T follicular helper cell (primary cell): ENCODE measurements at places on chromosomes 2 and 18.
A peak's percentile ranks its signal among the peaks of the same experiment; 100 is the strongest.

DNA sequence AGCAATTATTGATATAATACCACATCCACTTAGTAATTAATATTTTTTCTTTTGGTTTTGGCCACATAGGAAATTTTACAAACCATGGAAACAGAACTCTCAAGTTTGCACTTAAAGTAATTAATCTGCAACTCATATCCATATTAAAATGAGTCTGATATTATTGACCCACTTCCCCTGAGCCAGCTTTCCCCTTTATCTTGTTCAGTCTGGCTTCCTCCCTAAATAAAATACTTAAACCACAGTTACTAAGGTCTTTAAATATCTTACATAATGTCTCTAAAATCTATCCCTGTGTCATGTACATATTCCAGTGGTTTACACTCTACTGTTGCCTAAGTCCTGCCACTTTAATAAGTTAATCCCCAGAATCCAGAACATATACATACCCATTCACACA, 564.9 kb upstream of the FSHR start:
- no peak for DNase-seq

GRCh38 chr2:135948642-135949355, 36.6 kb downstream of the DARS1 start:
- DNase-seq, result peak; percentile 21

DNA sequence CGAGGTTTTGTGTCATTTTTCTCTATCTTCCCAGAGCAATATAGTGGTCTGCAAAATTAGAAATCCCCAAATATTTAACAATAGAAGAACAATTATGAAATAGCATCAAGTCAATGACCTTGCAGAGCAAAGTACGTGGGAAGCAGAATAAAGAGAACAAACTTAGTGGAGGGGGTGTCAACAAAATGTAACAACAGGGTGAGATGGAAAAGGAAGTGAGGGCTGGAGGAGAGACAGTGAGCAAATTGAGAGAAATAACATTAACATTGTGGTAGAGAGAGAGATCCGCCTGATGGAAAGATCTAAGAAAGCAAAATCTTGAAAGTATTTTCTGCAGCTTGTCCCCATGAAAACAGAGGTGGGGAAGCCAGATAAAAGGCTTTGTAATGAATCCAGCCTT, 23.4 kb downstream of the ARHGAP15 start:
- DNase-seq, result no peak

- no peak for DNase-seq
These were observed 282.4 kb downstream of the MEIS1 start for GRCh38 chr2:66717218-66717905.

DNA sequence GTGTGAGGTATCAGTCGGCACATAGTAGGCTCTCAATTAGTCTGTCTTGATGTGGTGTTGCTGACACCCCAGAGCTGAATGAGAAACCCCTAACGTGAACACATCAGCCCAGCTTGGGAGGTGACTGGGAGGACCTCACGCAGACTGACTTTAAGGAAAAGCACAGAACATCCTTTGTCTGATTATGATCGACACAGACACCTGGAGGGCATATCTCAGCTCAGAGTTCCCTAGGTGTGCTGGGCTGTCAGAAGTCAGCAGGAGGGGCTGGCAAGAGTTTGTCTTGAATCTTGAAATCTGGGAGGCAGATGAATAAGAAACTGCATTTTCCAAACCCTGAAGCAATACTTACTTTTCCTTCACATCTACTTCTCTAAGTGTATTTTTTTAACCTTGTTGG, 16.8 kb upstream of the MYCN start:
- no peak for DNase-seq

GRCh38 chr2:47724221-47724981, 58.5 kb upstream of the MSH6 start:
- no peak for DNase-seq

DNA sequence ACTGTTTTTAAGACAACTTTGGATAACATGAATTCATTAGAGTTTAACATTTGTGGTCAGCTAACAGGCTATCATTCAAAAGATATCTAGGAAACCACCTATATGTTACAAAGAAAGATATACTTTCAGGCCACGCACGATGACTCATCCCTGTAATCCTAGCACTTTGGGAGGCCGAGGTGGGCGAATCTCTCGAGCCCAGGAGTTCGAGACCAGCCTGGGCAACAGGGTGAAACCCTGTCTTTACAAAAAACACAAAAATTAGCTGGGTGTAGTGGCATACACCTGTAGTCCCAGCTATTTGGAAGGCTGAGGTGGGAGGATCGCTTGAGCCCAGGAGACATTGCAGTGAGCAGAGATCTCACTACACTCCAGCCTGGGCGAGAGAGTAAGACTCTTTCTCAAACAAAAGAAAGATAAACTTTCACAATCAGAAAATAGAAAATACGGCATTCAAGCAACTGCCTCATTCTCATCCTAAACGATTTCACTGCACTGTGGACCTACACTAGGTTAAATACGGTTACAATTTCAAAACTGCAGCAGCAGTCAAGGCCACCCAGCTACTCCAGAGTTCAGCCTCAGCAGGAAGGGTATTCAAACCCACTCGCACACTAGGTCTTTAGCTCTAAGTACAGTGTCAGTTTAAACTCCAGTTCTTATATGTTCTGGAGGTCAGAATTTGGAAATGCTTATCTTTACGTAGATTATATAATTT, 250.0 kb upstream of the SLC39A10 start:
- no peak for DNase-seq

GRCh38 chr2:84946204-84947009, 24.6 kb upstream of the KCMF1 start:
- DNase-seq, result peak; percentile 24

DNA sequence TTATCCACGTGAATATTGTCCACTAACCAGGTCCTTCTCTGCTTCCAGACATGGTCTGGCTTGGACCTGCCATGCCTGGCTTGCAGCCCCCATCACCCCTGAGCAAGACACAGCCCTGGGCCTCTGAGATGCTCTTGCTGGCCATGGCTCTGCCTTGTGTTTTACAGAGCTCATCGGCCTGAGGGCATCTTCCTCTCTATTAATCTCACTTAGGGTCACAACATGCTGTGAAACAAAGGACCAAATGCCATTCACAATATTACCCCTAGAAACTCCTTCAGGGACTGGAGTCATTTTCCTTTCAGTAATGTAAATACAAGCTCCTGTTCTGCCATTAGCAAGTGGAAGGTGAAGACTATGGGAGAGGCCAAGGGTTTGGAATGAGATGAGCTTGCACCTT, 6.8 kb upstream of the TPO start:
- DNase-seq, result no peak

DNA sequence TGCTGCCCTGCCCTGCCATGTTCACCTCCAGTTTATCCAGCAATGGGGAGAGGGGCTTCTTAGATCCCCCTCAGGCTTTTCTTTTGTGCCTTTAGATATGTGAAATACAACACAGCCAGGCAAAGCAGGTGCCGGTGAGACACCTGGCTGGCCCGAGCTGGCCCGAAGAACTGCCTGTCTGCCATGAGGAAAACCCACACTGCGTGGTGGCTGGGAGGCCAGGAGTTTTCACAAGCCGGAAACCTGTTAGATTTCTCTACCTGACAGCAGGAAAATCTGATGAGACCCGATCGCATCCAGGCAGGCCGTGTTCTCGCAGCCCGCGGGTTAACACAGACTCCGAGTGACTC, 5.7 kb upstream of the GAL3ST2 start:
- no peak for DNase-seq

- no peak for DNase-seq
These were observed 90.6 kb downstream of the FEZ2 start for GRCh38 chr2:36507408-36507812.

- no peak for DNase-seq
These were observed 3.5 kb downstream of the OSBPL6 start for GRCh38 chr2:178197791-178198190.

DNA sequence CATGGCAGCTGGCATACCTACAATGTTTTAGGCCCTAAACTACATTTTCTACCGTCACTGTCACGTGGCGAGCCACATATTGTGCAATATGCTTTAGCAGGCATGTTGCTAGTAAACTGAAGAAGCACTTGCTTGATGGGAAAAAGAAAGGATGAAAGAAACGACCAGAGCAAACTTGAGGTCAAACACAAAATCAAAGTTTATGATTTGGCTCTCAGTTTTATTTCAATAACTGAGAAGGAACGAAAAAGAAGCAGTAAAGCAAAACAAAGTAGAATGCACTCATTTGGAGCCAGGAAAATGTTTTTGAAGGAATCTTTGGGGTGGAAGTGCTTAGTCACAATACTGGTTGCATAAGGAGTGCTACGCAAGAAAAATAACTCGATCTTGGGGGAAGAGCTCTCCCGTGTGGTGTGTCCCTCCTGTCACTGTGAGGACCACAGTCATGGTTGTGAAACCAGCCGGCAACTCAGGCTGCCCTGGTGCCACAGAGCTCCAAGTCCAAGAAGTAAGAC, 349.8 kb downstream of the RBM43 start:
- DNase-seq, result no peak

- no peak for DNase-seq
These were observed 12.1 kb upstream of the IHH start for GRCh38 chr2:219072741-219073250.

GRCh38 chr2:148533685-148534084, 110.9 kb upstream of the EPC2 start:
- DNase-seq, result no peak

DNA sequence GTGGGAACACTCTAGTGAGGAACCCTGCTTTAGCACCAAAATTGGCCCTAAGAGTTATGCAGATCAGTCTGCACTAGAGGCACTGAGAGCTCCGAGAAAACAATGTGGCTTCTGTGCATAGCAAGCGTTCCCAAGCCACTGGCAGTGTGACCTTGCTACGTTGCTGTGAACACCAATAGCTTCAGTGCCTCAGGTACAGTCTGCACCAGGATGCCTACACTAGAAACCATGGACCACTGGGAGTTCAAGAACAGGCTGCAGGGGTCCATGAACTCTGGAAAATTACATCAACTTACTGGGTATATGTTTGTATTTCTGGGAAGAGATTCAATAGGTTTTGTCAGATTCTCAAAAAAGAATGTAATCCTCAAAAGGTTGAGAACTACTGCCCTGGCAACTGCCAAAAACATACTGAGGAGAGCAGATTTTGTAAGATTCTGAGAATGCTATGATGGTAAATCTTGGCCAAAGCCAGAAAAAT, 18.3 kb upstream of the SP3 start:
- DNase-seq, result no peak

DNA sequence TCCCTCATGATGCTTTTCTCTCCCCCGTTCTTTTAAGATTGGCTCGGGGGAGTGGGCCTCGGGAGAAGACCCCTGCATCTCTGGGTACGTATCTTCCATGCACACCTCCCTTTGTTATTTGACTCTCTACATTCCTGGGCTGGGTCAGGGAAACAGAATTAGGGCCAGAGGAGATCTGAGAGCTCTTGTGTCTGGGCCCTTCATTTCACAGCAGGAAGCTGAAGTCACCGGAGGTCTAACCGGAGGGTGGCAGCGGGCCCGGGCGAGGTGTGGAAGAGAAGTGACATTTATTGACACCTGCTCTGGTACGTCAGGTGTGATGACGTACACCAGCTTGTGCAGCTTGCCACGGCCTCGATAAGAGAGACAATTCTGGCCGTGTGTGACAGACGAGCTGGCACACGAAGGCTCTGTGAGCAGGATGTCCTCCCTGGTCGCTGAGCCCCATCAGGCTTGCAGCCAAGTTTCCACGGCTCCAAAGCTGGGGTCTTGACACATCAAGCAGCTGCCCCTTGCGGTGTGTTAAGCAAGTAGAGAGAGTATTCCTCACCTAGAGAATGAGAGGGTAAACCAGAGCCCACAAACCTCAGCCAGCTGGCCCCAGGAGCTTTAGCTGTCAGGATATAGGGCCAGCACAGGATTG, 30.4 kb downstream of the TOGARAM2 start:
- DNase-seq, result peak; percentile 81

DNA sequence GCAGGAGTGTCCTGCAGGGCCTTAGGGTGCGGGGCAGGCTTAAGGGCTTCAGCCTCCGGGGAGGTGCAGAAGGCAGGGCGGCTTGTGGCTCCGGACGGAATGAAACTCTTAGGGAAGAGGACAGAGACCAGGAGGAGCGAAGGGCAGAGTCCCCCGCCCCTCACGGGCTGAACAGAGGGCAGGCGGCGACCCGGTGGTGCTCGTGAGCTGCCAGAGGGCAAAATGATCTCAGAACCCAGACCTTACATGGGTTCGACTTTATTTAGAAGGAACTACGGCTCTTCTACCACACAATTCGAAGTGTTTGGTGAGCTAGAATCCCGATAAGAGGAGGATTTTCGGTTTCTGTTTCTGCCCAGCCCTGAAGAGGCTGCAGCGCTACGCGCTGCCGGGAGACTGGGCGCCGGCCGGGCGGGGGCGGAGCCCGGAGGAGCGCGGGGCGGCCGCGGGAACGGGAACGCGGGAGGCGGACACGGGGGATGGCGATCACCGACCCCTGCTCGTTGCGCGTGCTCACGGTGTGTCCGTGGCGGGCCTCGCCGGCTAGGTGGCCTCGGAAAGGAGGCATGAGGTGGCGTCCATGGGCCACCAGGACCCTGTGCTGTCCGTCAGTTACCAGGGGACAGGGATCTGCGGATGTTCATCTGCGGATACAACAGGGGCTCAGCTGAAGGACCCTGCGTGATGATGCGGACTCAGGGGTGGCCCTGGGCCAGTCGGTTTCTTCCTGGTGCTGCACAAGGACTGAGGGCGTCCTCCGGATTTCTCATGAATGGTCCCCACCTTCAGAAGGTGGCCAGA, 4.2 kb upstream of the SP100 start:
- DNase-seq, result peak; percentile 46

DNA sequence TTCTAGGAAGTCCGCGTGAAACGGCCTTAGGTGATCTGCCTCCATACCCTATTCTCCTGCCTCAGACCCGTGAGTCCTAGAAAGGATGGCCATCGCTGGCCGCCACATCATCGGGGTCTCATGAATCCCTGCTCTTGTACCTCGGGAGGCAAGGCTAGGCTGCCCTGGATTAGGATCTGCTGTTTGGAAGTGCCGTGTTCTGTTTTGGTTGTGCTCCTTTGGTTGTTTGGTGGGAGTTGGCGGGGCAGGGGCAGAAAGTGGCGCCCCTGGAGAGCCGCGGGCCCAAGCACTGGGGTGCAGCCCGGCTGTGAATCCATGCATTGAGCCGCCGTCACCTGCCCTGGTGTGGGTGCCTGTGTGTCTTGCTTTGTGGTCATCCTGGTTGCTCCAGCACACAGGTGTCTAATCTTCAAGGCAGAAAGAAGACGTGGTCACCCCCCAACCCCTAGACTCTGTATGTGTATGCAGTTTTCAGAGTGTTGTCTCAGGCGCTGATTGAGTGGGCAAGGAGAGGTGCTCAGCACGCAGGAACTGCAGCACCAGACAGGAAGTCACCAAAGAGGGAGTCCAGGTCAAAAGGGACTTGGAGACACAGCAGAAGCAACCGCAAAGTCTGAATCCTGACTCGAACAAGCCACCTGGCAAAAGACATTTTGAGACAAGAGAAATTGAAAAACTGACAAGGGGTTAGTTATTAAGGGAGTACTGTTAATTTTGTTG, 80.0 kb upstream of the LDLRAD4 start:
- DNase-seq, result no peak

DNA sequence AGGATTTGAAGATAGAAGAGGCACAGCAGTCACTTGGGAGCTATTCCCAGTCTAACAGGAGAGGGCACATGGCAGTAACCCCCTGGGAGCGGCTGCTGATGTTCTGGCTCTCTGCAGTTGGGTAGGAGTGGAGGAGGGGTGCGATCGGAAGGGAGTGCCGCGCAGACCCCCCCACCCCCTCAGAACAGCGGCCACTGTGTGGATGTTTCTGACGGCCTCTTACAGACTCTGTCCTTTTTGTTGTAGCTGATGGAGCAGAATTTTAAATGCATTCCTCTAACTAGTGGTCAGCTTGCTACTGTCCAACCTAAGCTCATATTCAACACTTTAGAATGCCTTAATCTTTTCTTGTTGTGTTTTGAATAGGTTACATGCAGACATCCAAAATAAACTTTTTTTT, 127.9 kb downstream of the AGAP1 start:
- DNase-seq, result no peak
